Activated naive CD8-positive, alpha-beta T cell treated with anti-CD3 and anti-CD28 coated beads for 36 hours (primary cell): ENCODE measurements at places on chromosomes 7 and 10. TPM values are rescaled to one million over a fixed set of nuclear protein-coding genes. Genes with fewer than 3 reads are reported as not detected.

Gene FAM25C
- total RNA-seq: not detected

GRCh38 chr7:100804681-100805431 lies 22.5 kb downstream of the EPHB4 start:
- DNase-seq: no peak

DNA sequence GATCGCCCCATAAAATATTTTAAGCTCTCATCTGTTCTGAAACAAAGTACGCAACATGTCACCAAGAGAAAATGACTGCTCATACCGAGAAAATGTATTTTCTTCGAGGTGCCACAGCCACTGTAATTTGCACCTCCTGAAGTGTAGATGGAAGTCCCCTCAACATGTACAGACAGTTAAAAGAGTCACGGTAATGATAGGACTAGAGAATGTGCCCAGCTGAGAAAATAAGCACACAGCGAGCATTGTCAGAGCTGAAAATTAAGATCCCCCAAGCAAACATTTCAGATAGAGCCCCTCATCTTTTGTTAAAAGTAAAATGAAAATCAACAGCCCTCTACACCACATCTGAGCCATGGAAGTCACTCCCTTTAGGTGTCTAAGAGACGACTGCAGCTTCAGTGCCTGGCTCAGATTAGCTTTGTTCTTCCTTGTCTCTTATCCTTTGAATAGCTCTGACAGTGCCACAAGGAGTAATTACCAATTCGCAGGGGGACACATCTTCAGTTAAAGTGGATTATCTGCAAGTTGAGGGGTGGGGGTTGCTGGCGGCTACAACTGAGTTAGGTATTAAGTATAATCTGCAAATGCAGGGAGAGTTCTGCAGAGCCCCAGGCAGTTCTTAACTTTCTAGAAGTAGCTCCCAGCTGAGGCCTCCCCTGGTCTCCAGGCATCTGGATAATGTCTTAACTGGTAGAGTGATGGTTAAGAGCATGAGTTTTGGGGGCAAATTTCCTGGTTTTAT lies 222.7 kb upstream of the C7orf33 start:
- DNase-seq: no peak

DNA sequence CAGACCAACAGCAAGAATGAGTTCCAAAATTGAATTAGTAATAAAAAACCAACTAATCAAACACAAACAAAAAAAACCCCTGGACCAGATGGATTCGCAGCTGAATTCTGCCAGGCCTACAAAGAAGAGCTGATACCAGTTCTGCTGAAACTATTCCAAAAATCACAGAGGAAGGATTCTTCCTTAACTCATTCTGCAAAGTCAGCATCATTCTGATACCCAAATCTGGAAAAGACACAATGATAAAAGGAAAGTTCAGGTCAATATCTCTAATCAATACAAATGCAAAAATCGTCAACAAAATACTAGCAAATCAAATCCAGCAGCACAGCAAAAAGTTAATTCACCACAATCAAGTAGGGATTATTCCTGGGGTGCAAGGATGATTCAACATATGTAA lies 6.1 kb upstream of the ABCA13 start:
- DNase-seq: no peak

GRCh38 chr10:103843854-103844570 lies 11.4 kb downstream of the SH3PXD2A start:
- no peak for DNase-seq

DNA sequence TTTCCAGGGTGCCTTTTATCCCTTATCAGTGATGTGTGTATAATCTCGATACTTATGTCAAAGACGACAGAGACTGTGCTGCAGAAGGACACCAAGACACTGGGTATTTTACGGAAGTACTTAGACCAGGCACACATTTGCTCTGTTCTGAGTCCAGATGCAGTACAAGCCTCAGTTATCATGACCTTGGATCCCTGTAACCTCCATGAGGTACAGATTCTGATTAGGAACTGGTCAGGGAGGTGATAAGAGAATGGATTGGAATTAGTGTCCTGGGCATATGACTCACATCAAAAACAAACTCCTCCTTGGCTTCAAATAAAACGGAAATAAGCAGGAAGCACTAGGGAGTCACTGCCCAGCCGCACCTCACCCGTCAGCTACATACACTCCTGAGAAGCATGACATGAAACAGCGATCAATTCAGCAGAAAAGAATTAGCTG lies 146.5 kb downstream of the SFMBT2 start:
- no peak for DNase-seq

GRCh38 chr10:44856696-44857095 lies 54.4 kb upstream of the TMEM72 start:
- DNase-seq: no peak

GRCh38 chr7:130421684-130422083 lies 19.1 kb downstream of the CEP41 start:
- peak; percentile 46 for DNase-seq

Gene SPACDR
- 1.0 TPM for total RNA-seq

Gene TOMM7
- 249 TPM for total RNA-seq

- no peak for DNase-seq
These were observed 63.4 kb downstream of the GPR26 start for GRCh38 chr10:123729523-123729922.

GRCh38 chr7:122070834-122071233 lies 73.2 kb downstream of the AASS start:
- DNase-seq: no peak
